ENCODE measurements at places on chromosomes 2 and 18.

- H3K27me3 ChIP-seq, result no peaks in the 10 kb centered on the region
- H3K36me3 ChIP-seq, result no peaks in the 10 kb centered on the region
- no peak overlapping the region for H3K4me3 ChIP-seq
- H3K27ac ChIP-seq, result peak overlapping the region; percentile 45
- peaks cover 17% of the 10 kb centered on the region for H3K4me1 ChIP-seq
Measured at GRCh38 chr2:206354129-206354528, 79.7 kb downstream of the ZDBF2 start.

GRCh38 chr2:40914666-40915065, 462.8 kb upstream of the SLC8A1 start:
- no peak for DNase-seq
- H3K27ac ChIP-seq, result no peak overlapping the region
- H3K4me3 ChIP-seq, result no peak overlapping the region
- H3K36me3 ChIP-seq, result no peaks in the 10 kb centered on the region
- H3K27me3 ChIP-seq, result no peaks in the 10 kb centered on the region

GRCh38 chr2:234917211-234917975, 34.4 kb upstream of the SH3BP4 start:
- DNase-seq, result no peak
- H3K4me1 ChIP-seq, result no peaks in the 10 kb centered on the region
- no peaks in the 10 kb centered on the region for H3K36me3 ChIP-seq
- H3K27ac ChIP-seq, result no peak overlapping the region
- no peak overlapping the region for H3K4me3 ChIP-seq

DNA sequence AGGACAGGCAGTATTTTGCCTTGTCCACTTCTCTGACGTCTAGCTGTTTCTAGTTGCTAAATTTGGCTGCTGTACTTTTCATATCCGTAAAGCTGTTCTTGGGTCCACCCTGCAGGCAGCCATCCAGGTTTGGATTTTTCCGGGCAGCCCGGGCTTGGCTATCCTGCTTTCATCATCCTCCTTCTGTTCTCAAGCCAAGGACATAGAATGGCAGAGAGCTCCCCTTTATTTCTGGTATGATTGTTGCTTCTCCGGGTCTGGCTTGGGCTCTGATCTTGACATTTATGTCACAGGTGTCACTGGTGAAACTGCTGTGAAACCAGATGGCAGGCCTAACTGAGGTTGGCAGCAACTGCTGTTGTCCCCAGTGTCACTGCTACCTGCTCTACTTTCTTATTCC, 35.5 kb downstream of the SCN2A start:
- peak; percentile 82 for DNase-seq
- H3K27me3 ChIP-seq, result no peaks in the 10 kb centered on the region
- peak overlapping the region; percentile 69 for H3K27ac ChIP-seq
- peak overlapping the region; percentile 28 for H3K4me3 ChIP-seq
- H3K4me1 ChIP-seq, result peaks cover 15% of the 10 kb centered on the region

DNA sequence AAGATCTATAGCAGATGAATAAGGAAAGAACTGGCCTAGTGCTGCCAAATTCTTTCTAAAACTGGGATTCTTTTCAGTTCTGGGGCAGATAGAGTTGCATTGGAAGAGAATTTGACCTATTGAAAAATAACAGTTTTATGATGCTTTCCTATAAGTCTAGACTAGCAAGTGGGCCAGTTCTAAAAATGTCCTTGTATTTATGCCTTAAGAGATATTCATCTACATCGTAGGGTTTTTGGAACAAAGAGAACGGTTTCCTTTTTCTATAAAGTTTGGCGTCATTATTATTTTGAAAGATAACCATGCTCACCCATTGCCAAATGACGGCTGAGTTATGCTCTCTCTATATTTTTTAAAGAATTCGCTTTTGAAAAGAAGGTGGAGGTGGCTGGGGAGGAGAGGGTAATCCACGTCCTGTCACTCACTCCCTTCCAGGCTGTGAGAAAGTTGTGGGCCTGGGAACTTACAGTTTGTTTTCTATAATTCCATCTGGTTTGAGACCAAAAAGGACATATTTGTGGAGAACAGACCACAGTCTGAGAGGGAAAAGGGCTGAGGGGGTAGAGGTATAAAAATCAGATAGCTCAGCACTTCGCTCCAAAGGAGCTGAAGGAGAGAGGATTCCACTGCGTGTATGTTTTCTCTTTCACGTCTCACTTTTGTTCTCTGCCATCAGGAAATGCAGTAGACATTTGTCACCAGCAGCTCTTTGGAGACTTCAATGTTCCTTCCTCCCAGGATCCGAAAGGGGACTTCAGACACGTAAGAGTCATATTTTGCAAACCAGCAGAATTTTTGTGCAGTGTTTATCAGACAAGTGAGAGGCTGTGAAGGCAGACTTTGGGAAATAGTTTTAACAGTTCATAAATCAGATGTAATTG, 281.9 kb upstream of the FN1 start:
- no peak overlapping the region for H3K27ac ChIP-seq
- no peak overlapping the region for H3K4me3 ChIP-seq
- H3K4me1 ChIP-seq, result no peaks in the 10 kb centered on the region

GRCh38 chr2:218607436-218608115, at the start of gene PLCD4:
Gene PLCD4 (plus strand): TSS chr2:218607899. CDS start chr2:218615740, 7,841 bp downstream.
- H3K4me3 ChIP-seq, result no peak within 1 kb of the TSS
- no peaks in the 10 kb centered on the region for H3K4me1 ChIP-seq
- H3K27me3 ChIP-seq, result no peaks in the 10 kb centered on the region

GRCh38 chr18:58362027-58362575, 266.8 kb downstream of the ALPK2 start:
- no peaks in the 10 kb centered on the region for H3K27me3 ChIP-seq
- H3K4me3 ChIP-seq, result no peak overlapping the region

GRCh38 chr2:116250376-116250775, 1564.1 kb upstream of the DDX18 start:
- H3K27me3 ChIP-seq, result no peaks in the 10 kb centered on the region
- H3K36me3 ChIP-seq, result no peaks in the 10 kb centered on the region
- H3K4me3 ChIP-seq, result no peak overlapping the region
- H3K4me1 ChIP-seq, result no peaks in the 10 kb centered on the region

DNA sequence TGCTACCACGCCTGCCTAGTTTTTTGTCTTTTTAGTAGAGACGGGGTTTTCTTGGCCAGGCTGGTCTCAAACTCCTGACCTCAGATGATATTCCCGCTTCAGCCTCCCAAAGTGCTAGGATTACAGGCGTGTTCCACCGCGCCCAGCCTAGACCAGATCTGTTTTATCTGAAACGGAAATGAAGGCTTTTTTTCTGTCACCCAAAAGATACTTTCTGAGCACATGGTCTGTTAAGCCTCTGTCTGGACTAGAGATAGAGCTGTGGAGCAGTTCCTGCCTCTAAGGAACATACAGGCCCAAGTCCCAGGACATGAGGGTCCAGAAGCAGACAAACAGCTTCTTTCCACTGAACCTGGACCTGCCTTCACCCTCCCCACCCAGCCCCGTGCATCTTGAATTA, 43.6 kb upstream of the PTMA start:
- no peak overlapping the region for H3K27ac ChIP-seq
- DNase-seq, result no peak
- H3K27me3 ChIP-seq, result no peaks in the 10 kb centered on the region
- no peak overlapping the region for H3K4me3 ChIP-seq

- no peaks in the 10 kb centered on the region for H3K27me3 ChIP-seq
- H3K4me1 ChIP-seq, result peaks cover 10% of the 10 kb centered on the region
- H3K4me3 ChIP-seq, result no peak overlapping the region
- no peaks in the 10 kb centered on the region for H3K36me3 ChIP-seq
- DNase-seq, result no peak
- no peak overlapping the region for H3K27ac ChIP-seq
Measured at GRCh38 chr18:50111398-50111797, 83.5 kb downstream of the MYO5B start.

DNA sequence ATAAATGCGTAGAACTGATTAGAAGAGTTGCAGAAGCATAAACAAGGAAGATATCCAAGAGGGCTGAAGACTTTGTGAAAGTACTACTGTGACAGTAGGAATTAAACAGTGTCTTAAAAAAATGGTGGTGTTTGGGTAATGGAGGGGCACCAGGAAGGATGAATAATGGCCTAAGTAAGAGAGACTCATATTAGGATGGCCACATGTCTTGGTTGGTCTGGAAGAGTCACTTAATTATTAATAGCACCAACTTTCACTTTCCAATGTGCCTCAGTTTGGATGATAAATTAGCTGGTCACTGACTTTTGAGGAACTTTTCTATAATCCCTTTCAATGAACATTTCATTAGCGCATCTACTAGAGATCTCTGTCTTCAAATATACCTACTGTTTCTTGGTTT, 372.2 kb downstream of the NYAP2 start:
- H3K4me3 ChIP-seq, result no peak overlapping the region
- peak; percentile 31 for DNase-seq
- no peaks in the 10 kb centered on the region for H3K27me3 ChIP-seq
- H3K27ac ChIP-seq, result no peak overlapping the region
- H3K36me3 ChIP-seq, result no peaks in the 10 kb centered on the region

DNA sequence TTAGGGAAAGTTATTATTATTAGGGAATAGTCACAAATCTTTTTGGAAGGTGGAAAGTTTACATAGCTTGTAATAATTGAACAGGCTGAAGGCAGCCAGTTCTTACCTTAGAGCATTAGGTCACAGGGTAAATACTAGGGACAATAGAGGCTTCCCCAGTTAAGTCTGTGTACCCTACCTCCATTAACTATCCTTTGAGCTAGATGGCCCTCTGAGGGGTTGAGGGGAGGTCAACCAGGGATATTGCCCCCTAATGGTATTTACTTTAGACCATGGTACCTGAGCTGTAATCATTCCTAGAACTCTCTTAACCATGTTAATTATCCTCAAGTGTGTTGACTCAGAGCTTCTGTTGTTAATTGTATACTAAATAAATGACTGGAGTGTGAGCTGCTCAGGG, 120.5 kb upstream of the SCN7A start:
- no peaks in the 10 kb centered on the region for H3K4me1 ChIP-seq
- no peak overlapping the region for H3K27ac ChIP-seq
- no peak for DNase-seq
- no peaks in the 10 kb centered on the region for H3K36me3 ChIP-seq
- H3K27me3 ChIP-seq, result no peaks in the 10 kb centered on the region

DNA sequence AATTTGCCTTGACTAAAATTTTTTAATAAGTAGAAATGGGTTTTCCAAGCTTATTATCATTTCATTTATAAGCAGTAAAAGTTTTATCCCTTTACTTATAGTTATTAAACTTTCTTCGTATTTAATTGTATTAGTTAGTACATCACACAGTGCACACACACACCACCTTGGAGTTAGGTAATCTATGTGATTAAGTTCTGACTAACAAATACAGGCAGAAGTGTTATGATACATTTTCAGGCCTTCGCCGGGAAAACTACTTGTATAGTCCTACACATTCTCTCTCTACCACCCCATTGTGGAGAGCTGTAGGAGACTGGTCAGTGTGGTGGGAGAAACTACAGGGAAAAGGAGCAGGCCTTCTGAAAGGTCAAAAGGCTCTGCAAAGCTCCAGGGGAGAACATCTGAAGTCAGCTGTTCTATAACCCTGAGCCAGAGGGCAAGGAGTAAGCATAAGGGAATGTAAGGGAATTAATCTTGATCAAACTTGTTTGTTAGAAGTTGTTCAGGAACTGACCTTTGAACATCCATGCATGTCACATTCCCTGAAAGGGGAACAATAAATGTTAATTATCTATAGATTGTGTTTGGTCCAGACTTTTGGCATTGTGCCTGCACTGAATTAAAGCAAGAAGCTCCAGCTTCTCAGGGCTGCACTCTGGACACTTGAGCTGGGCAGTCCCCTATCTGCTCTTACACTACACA, 231.7 kb downstream of the FSIP2 start:
- H3K4me1 ChIP-seq, result no peaks in the 10 kb centered on the region
- no peak overlapping the region for H3K4me3 ChIP-seq
- DNase-seq, result no peak
- H3K27ac ChIP-seq, result no peak overlapping the region
- no peaks in the 10 kb centered on the region for H3K27me3 ChIP-seq
- H3K36me3 ChIP-seq, result no peaks in the 10 kb centered on the region

GRCh38 chr2:209534228-209534627, 110.4 kb downstream of the MAP2 start:
- H3K4me1 ChIP-seq, result no peaks in the 10 kb centered on the region
- no peaks in the 10 kb centered on the region for H3K36me3 ChIP-seq
- no peaks in the 10 kb centered on the region for H3K27me3 ChIP-seq
- no peak for DNase-seq
- H3K27ac ChIP-seq, result no peak overlapping the region
- H3K4me3 ChIP-seq, result no peak overlapping the region

DNA sequence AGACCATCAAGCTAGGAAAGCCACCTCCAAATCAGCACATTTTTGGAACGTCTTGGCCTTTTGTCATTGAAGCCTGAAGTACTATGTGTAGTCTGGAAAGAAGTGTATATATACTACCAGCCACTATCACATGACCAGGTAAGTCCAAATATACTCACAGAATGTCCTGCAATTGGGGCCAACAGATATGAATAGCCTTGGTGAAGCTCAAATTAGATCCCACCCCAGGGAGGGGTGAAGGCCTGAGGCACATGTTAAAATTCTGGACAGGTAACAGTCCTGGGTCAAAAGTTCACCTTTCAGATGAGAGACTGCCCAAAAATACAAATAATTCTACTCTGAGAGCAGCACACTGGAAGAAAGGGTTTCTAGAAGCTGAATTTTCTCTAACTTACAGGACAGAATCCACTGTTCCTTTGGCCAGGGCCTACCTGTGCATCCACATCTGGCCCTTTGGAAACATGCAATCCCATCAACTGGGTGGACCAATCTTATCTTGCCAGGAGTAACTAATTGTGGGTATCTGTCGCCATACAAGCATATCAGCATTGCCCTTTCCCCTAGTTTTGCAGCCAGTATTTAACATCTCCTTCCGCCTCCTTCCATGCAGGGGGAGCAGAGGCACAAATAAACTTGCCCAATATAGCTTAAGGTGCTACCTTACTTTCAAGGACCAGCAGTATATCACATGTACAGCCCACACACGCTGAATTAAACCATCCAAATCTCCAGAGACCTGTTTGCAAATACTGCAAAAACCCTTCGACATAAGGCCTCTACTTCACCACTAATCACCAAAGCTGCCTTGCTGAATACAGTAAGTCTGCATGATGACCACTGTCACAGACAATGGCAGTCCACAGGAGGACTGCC, 67.8 kb downstream of the EIF5B start:
- no peak for DNase-seq
- H3K4me1 ChIP-seq, result no peaks in the 10 kb centered on the region
- no peak overlapping the region for H3K27ac ChIP-seq
- no peak overlapping the region for H3K4me3 ChIP-seq
- no peaks in the 10 kb centered on the region for H3K27me3 ChIP-seq

GRCh38 chr18:23196119-23197007, 61.1 kb downstream of the CABLES1 start:
- H3K36me3 ChIP-seq, result peaks cover 10% of the 10 kb centered on the region
- no peak overlapping the region for H3K4me3 ChIP-seq
- peaks cover 40% of the 10 kb centered on the region for H3K4me1 ChIP-seq
- peak; percentile 4 for DNase-seq
- H3K27ac ChIP-seq, result no peak overlapping the region
- no peaks in the 10 kb centered on the region for H3K27me3 ChIP-seq

- DNase-seq, result peak; percentile 27
- peak overlapping the region; percentile 59 for H3K4me3 ChIP-seq
- H3K27me3 ChIP-seq, result no peaks in the 10 kb centered on the region
- no peaks in the 10 kb centered on the region for H3K36me3 ChIP-seq
- peaks cover 50% of the 10 kb centered on the region for H3K4me1 ChIP-seq
Measured at GRCh38 chr2:218897394-218898108, 16.9 kb downstream of the WNT10A start.

GRCh38 chr2:104774631-104775030, 79.3 kb upstream of the POU3F3 start:
- no peaks in the 10 kb centered on the region for H3K4me1 ChIP-seq
- H3K27me3 ChIP-seq, result no peaks in the 10 kb centered on the region
- no peaks in the 10 kb centered on the region for H3K36me3 ChIP-seq
- no peak overlapping the region for H3K27ac ChIP-seq

GRCh38 chr2:206289391-206289790, 14.9 kb downstream of the ZDBF2 start:
- H3K27ac ChIP-seq, result no peak overlapping the region
- H3K27me3 ChIP-seq, result no peaks in the 10 kb centered on the region
- peaks cover 27% of the 10 kb centered on the region for H3K36me3 ChIP-seq

Measured in MM.1S (cell line).